ENCODE measurements at places on chromosomes 4 and X.

DNA sequence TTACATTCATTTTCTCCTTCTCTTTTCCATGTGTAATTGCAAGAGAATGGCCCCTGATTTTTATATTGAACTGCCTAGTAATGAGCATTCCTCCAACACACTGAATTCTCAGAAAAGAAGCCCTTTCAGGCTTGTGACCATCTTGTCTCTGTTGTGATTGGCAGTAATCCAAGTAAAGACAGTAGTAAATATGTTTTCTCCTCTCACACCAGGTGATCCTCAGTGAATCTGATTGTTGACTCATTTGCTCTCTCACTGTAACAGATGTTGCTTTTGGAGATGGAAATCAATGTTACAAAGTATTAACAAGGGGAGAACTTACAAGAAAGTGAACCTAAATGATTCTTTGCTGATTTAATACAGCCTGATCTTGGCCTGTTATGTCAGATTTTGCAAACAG, 271.0 kb downstream of the AFF2 start:
- no peak for DNase-seq

- DNase-seq, result no peak
Measured at GRCh38 chrX:31500921-31501320, 429.1 kb upstream of the FTHL17 start.

GRCh38 chrX:39774774-39775328, 322.9 kb downstream of the BCOR start:
- DNase-seq, result no peak

DNA sequence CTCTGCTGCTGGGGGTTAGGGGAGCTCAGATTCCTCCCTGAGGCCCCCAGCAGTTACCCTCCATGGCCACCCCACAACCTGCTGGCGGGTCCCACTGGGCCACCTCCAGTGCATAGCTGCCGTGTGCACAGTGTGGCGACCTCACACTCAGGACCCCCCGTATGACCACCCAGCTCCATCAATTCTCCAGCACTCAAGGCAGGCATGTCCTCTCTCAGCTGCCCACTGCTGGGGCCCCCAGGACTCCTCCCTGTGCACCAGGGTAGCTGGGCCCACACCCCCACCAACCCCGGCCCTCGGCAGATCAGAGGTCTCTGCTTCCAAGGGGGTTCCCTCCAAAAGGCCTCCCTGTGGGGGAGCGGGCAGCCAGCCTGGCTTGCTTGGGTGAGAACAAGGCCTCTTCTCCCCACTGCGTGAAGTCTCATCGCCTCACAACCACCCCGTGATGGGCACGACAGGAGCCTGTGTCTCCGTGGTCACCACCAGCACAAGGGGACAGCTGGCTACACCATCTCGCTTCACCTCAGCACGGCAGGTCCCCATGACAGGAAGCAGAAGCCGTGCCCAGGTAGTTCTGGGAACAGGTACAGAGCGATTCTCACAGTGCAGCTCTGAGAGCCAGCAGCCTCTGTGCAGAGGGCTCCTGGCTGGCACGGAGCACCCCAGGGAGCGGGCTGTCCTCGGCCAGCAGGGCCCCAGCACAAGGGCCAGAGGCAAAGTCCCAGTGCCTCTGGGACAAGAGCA, 4.6 kb upstream of the HAUS3 start:
- DNase-seq, result no peak
